Thyroid gland (tissue), 4 donors: ENCODE measurements at places on chromosomes 7 and 10.
A peak's percentile ranks its signal among the peaks of the same experiment; 100 is the strongest.

- no peak for DNase-seq
Observed at GRCh38 chr7:151776876-151777494, 99.9 kb downstream of the PRKAG2 start.

DNA sequence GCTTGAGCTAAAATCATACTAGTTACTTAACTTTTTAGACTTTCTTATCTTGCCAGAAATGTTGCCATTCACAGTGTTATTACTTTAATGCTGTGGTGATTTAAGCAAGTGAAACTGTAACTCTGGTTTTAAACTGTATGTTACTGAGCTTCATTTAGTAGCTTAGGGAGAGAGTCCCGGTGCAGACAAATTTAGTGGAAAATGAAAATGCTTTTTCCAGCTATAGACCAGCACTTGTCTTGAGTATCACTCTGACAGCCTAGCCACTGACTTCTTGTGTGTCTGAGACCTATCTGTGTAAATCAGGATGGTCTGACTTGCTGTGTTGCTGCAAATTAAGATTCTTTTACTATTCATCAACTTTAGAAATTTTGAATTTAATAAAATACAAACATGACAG, 200.8 kb downstream of the CACNB2 start:
- DNase-seq: no peak

DNA sequence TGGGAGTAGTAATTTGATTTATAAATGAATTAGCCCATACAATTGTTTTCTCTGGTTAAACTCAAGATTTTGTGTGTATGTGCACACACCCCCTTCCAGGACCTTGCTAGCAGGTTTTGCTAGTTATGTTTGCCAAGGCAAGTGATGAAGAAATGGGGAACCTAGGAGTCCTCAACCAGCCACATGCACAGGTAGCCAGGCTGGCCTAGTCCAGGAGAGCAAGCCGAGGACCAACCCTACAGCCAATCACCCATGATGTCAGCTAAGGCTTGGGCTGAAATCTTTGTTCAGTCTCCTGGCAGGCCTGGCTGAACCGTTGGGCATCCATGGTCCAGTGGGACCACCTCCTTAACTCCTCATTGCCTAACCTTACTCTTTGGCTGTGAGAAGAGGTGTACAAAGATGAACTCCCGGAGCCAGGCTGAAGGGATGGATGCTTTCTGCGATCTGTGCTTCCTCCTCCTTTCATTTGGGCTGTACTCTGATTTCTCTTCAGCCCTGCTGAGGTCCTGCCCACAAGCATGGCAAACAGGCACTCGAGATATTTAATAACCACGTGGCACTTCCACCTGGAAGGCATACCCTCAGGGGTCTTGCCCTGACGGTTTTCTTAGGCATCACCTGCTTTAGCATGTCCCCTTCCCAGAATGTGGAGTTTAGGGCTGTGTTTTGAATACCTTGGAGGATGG, 22.1 kb downstream of the HNRNPA2B1 start:
- no peak for DNase-seq

GRCh38 chr10:34109952-34110702, 705.0 kb downstream of the PARD3 start:
- DNase-seq: no peak

- no peak for DNase-seq
Observed at GRCh38 chr10:67476201-67476600, 219.8 kb downstream of the CTNNA3 start.

GRCh38 chr7:132672200-132672990, 96.1 kb upstream of the PLXNA4 start:
- DNase-seq: no peak

- DNase-seq: no peak
Observed at GRCh38 chr10:90775351-90776028, 82.3 kb downstream of the HTR7 start.

DNA sequence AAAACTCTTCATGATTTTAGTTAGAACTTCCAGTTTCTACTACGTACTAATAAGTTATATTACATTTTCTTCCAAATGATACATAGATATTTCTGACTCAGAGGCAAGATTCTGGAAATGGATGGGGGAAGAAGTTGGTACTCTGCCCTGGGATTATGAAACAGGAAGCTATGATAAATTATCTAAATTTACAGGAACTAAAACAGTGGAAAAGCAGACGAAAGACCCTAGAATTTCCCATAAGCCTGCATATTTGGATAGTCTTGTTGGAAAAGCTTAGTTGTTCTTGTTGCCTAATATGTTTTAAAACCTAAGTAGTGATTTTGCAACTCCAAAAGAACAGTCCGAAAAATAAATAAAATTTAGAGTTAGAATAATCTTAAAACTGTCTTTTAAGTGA, 21.8 kb downstream of the CFAP69 start:
- no peak for DNase-seq

- no peak for DNase-seq
Observed at GRCh38 chr10:100883312-100883821, 29.4 kb upstream of the SLF2 start.

DNA sequence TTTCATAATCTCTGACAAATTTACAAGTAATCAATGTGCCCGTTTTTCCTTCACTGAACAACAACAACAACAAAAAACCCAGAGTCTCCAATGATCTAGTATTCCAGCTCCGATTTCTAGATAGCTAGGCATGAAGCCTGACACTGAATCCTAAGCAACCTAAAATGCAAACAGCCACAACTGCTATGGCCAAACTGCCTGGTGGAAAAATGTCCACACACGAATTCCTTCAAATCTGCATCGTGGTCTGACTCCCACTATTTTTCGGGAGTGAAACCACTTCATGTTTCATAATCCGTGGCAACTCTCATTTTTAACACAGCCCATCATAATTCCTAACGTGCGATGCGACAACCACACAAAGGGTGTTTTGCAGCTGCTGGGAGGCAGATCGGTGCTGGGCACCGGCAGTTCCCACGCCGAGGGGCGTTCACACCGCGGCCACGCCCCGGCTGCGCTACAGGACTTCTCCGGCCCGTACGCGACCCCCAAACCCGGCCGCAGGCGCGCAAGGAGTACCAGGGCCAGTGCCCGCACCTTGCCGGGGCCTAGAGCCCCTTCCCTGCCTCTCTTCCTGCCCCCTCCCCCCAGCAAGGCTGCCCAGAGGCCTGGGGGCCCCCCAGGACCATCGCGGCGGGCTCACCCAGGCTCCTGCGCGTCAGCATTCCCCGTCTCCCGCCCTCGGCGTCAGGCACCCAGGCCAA, 814 bp downstream of the RUFY2 start:
- DNase-seq: peak; percentile 48

GRCh38 chr7:134469622-134470021, 10.7 kb upstream of the AKR1B1 start:
- DNase-seq: no peak

DNA sequence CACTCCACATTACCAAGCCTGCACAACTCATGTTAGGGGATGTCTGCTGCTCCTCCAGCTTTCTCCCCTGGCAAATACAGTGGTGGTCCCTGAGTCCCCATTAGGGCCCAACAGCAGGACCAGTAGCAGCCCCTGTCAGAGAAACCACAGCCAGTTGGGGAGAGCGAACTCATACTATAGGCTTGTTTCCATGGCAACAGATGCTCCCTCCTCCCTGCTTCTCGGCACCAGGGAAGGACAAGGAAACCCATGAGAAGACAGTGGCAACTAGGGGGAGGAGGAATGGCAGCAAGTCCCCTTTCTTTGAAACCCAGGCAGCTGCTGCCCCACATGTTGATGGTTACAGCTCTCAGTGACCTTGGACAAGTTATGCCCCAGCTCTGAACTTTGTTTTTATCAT, 326.4 kb downstream of the KCNMA1 start:
- DNase-seq: no peak

GRCh38 chr7:98133181-98133580, 26.5 kb downstream of the LMTK2 start:
- no peak for DNase-seq

- DNase-seq: no peak
Observed at GRCh38 chr10:67487906-67488619, 207.9 kb downstream of the CTNNA3 start.
